Daoy (cell line): ENCODE measurements at places on chromosomes 13 and 19.

DNA sequence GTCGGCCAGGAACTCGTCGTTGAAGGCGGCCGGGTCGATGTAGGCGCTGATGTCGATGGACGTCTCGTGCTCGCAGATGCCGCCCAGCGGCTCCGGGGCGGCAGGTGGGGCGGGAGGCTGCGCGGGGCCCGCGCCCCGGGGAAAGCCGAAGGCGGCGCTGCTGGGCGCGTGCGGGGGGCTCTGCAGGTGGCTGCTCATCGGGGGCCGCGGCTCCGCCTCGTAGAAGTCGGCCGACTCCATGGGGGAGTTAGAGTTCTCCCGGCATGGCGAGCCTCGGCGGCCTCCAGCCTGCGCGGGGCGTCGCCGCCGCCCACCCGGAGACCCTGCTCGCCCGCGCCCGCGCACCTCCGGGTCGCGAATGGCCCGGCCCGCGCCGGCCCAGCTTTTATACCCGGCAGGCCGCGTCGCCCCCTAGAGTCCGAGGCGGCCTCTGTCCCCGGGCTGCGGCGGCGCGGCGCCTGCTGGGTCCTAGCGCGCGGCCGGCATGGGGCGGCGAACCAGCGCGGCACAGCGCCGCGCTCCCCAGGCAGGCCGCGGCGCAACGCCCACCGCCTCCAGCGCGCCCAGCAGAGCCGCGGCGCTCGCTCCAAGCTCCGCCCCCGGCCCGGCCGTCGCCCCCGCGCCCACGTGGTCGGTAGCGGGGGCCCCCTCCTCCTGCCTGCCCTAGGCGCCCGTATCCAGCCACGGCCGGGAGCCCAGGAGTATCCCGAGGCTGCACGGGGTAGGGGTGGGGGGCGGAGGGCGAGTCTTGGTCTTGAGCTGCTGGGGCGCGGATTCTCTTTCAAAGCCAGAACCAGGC lies at the start of gene CEBPA:
Gene CEBPA, minus strand, starts transcription at position 360 of the 799 bp plus-strand sequence. Its CDS starts 120 bp downstream, at position 240.
- peak; percentile 93 for DNase-seq

DNA sequence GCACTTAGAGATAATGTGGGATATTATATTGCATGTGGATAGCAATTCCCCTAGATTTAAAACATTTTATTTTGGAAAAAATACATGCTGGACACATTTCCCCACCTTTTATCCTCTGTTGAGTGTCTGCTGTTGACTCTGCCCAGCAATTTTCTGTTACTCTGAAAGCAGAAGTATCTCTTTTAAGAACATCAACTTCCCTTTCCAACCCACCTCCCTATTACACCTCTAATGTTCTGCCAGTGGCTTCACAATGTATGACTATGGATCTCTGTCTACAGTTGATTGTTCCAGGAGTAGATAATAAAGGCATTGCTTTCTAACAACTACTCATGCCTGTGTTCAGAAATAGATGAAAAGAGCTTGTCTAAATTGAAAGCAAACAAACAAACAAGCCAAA lies 754.8 kb upstream of the SLITRK6 start:
- no peak for DNase-seq

- DNase-seq: no peak
Measured at GRCh38 chr13:26538363-26539317, 18.8 kb upstream of the WASF3 start.

GRCh38 chr13:30943881-30944280 lies 11.4 kb downstream of the TEX26 start:
- DNase-seq: no peak

DNA sequence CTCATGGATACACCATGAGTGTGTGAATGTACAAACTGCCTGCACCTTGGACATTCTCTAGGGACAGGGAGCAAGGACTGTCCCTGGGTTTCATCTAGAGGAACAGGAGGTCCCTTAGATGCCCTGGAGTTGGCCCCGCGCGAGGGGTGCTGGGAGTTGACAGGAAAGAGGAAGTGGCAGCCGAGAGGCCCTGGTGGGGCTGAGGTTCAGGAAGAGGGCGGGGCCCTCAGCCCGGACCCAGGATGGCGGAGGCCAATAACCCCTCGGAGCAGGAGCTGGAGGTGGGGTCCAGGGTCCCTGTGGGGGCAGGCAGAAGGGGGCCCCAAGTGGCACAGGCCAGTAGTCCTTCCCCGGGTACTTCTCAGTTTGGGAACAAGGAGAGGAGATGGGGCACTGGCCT lies 6.9 kb downstream of the PKN1 start:
- DNase-seq: no peak

DNA sequence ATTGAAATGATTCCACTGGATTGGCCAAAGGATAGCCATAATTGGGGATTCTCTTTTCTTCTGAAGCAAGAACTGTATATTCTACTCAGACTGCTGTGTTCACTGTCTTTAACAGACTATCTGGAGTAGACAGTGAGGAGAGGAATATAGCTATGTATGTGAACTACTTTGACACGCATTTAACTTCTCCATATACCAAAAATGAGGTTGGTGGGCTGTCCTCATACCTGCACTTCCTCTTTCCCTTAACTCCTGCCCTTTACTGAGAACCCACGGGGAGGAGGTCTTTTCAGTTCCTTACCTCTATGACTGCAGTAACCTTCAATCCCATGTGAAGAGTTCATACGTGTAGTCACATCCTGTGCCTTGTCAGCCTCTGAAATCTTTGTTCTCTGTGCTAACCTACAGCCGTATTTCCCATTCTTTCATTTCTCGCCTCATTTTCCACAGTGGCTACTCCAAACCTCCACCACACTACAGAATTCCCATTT lies 305.8 kb downstream of the MTUS2 start:
- DNase-seq: no peak

- peak; percentile 39 for DNase-seq
Measured at GRCh38 chr19:48044561-48044960, 682 bp upstream of the CABP5 start.

DNA sequence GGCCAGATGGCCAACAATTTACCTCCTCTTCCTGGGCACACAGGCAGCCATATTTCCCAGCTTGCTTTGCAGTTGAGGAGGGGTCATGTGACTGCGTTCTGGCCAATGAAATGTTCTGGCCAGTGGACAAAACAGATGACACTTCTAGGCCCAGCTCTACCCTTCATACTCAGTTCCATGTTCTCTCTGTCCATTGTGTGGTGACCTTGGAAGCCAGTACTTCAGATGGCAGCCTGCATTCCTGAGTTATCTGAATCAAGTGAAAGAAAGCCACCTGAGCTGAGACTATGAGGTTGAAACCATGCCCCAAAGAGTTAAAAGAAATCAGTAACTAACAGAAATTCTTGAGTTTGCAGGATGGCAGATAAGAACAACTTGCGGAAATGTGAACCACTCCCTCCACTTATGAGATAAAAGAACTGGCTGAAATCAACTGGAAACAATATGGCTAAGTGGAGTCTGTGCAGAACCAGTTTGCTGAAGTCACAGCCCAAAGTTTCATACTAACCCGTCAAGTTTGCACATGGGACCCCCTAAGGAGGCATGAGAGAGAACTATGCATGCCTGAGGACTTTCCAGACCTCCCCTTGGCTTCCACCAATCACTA lies 8.1 kb downstream of the FAM187B start:
- DNase-seq: no peak

DNA sequence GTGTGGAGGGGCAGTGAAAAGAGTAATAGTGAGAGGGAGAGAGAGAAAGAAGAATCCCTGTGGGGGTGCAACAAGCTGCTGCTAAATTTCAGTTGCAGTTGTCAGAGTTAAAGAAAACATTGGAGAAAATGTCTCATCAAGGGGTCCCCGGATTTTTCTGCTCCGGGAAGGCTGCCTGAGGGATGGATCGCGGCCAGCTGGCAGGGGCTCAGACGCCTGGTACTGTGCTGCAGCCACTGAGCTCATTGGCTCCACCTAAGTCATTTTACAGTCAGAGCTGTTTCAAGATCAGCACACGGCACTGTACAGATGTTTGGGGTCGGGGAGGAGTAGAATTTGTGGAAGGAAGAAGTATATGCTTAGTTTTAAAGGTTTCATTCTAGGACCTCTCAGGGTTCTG lies 106.2 kb downstream of the SHISA2 start:
- DNase-seq: peak; percentile 77

- DNase-seq: no peak
Measured at GRCh38 chr19:45417151-45417550, 6.6 kb downstream of the ERCC1 start.

- DNase-seq: no peak
Measured at GRCh38 chr19:49932041-49932451, 2.7 kb upstream of the NUP62 start.

DNA sequence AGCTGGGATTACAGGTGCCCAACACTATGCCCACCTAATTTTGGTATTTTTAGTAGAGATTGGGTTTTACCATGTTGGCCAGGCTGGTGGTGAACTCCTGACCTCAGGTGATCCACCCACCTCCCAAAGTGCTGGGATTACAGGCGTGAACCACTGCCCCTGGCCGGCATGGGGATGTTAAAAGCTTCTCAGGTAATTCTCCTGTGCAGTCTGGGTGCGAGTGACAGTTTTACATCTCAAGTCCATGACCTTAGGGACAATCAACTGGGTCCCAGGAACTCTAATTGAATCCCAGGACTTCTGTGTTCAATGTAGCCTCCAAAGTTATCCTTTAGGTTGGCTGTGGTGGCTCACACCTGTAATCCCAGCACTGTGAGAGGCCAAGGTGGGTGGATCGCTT lies 100.1 kb upstream of the TSHZ3 start:
- no peak for DNase-seq

GRCh38 chr13:65914716-65915115 lies 1315.4 kb downstream of the PCDH9 start:
- no peak for DNase-seq
